ENCODE measurements at places on chromosomes 1 and 21.
A peak's percentile ranks its signal among the peaks of the same experiment; 100 is the strongest.

DNA sequence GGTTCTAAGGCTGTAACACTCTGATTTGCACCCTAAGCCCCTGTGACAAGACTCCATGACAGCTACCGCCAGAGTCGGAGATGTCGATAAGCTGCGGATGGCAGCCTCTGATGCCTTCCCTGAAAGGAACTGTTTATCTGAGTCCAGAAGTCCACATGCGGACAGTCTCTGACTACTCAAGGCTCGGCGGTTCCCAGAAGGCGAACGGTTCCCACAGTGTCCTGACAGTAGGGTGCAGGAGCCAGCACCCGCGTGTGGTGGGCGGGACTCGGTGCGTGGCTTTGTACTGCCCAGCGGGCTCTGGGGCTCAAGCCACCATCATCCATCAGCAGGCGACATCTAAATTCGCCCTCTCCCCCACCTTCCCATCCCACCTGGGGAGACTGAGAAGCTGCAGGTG lies 30.7 kb downstream of the LRP8 start:
- no peak for DNase-seq

DNA sequence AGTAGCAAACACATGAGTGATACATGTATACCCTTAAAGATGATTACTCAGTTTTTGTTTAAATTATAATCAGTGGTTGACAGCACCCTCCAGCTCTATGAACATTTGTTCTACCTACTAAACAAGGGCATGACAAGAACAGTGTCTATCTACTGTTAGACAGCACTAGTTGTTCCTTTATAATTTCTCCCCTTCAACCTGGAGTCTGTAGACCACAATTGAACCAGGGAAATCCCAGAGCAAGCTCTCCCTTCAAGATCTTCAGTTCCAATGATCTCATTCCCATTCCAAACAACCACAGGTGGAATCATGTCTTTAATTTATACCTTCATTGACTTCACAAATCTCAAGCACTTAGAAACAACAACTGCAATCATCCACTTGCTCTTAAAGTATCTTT lies 216.1 kb downstream of the HHIPL2 start:
- DNase-seq, result no peak

DNA sequence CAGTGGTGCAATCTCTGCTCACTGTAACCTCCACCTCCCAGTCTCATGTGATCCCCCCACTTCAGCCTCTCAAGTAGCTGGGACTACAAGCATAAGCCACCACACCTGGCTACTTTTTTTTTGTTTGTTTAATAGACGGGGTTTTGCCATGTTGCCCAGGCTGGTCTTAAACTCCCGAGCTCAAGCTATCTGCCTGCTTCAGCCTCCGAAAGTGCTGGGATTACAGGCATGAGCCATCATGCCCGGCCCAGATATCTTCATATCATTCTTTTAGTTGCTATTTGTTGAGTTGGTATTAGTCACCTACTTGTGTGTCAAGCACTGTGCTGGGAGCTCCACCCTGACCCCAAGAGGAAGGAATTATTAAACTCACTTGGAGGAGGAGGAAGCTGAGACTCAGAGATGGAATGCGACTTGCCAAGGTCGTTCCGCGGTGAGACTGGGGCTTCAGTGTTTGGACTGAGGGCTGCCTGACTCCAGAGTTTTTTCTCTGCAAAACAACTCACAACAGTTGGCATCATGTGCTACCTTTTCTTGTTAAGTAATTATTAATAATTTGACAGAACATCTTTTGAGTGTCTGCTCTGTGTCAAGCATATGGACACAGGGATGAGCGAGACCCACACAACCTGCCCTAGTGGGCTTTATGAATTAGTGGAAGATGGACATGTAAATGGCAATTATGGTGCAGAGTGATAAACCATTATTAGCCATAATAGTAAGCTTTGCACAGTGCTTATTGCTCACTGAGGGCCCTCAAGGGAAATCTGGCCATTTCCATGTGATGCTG lies 132.0 kb downstream of the FOXD2 start:
- DNase-seq, result peak; percentile 45

- no peak for DNase-seq
Measured at GRCh38 chr1:103942029-103942428, 192.3 kb downstream of the AMY1C start.

- DNase-seq, result no peak
Measured at GRCh38 chr1:187409341-187409740, 580.6 kb downstream of the PLA2G4A start.

DNA sequence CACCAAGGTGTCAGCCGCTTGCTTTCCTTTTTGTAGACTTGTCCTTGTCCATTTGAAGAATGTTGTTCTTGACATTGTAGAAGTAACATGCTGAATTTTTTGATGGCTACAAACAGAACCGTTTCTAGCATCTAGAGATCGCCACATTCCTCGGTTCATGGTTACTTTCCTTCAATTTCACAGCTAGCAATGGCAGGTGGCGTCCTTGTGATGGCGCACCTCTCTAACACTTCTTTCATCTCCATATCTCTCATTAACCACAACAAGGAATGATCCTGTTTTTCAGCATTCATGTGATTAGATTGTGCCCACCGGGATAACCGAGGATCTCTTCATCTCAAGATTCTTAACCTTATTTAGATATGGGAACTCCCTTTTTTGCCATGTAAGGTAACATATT lies 2129.8 kb downstream of the NCAM2 start:
- DNase-seq, result no peak

GRCh38 chr1:204973449-204973848 lies 69.6 kb upstream of the CNTN2 start:
- DNase-seq, result no peak

- no peak for DNase-seq
Measured at GRCh38 chr1:198649968-198650338, 11.1 kb downstream of the PTPRC start.

DNA sequence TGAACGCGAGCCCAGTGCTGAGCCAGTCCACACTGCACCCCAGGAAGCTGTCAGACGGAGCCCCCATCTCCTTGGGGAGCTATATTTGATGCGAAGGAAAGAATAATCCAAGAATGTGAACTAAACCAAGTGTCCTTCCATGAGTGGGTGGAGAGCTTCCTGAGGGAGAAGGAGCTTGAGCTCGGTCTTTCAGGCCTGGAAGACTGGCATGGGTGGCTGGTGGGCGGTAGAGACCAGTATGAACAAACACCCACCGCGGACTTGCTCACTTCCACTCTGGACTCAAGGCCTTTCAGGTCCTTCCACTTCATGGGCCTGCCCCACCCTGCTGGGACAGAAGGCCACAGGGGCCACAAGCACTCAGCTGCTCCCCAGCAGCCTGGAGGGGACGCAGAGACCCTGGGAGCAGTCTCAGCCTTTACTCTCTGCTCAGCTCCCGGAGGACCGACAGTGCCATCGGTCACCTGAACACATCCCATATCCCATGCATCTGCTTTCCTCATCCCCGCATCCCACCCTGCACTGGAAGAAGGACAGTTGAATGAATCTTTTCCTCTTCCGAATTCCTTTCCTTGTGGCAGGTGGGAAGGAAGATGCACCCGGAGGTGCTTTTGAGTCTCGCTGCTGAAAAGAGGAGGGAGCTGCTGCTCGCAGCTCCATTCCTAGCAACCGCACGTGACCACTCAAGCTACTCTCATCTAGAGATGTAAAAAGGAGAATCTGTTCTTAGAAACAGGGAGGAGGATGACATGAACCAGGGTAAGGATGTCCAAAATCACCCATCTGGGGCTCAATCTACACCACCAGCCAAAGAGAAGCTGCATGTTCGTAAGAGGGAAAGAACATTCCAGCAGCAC lies 92.3 kb downstream of the PGBD5 start:
- DNase-seq, result no peak

DNA sequence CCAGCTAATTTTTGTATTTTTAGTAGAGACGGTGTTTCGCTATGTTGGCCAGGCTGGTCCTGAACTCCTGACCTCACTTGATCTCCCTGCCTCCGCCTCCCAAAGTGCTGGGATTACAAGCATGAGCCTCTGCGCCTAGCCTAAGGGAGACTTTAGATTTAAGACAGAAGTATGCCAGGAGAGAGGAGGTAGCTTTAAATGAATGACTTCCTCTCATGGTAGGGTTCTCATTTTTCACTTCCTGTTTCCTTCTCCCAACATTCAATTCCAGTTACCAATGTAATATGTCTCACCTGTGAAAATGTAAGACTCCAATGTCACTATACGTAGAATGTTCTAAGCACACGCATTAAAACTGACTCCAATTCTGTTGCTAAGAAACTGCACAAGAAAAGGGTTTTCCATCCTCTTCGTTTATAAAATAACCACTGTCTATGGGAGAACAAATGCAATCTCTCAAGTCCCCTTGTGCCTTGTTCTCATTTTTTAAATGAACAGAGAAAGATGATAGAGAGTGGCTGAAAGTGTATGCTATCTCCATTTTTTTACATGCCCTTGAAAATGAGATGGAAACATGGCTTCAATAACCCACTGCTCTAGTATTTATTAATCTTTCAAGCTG lies 140.0 kb downstream of the SLC45A1 start:
- no peak for DNase-seq

- no peak for DNase-seq
Measured at GRCh38 chr1:184110272-184111204, 59.0 kb downstream of the TSEN15 start.

- no peak for DNase-seq
Measured at GRCh38 chr1:55347866-55348265, 132.7 kb upstream of the USP24 start.

DNA sequence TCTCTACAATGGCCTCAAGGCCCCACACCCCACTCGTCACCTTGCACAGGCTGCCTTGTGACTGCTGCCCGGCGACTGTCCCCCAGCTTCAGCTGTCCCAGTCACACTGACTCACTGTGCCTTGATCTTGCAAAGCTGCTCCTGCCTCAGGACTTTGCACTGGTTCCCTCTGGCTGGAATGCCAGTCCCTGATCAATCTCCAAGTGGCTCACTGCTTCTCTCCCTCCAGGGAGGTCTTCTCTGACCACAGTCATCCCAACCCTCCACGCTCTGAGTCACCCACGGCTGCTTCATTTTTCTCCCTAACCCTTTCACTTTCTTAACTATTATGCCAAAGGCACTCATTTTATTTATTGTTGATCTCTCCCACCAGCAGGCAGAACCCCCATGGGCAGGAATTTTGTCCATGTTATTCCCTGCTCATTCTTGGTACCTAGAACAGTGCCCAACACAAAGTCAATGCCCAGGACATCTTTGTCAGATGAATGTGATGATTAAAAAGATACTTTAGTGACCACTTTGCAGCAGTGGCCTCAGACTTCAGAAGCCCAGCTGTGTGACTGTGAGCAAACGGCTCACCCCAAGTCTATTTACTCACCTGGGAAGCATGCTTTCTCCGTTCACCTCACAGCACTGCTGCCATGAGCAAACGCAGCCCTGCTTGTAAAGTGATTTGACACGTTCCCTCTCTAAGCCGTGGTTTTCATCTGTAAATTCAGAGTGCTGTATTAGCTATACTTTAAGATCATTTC lies 53.4 kb downstream of the ZBTB18 start:
- DNase-seq, result no peak

DNA sequence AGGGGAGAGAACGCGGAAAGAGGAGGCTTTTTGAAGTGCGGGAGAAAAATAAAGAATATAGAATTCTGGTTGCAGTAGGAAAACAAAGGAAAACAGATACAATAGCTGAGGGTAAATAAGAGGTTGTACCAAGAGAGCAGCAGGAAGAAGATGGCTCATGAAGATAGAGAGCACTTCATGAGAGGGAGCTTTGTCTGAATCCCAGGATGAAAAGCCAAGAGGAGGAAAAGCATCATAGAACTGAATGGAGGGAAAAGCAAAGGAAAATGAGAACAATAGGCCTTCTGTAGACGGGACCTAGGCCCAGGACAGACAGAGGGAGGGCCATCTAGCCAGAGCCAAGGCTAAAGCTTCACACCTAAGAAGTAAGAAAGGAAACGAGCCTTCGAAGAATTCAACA lies 49.5 kb downstream of the ATP6V1G3 start:
- no peak for DNase-seq

DNA sequence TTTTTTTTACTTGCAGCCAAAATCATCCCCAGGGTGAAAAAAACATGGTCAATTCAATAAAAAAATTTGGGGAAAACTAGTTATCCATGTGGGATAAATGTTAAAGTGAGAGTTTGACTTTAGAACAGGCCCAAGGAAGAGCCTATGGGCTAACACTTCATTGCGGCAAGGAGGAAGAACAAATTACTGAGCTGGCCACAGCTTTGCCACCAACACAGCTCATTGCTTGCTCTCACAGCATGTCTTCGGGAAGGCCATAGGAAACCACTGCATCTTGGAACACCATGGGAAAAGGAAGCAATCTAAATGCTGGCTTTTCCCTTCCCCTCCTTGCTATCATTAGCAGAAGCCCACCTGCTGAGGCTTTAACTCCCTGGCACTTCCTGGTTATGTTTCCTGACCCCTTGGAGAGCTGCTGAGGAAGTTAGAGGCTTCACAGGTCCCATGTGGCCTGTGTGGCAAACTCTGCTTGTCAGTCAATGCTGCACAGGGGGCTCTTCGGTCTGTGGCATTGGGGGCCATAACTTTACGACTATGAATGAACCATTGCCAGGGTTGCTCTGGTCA lies 86.0 kb downstream of the SLC25A24 start:
- no peak for DNase-seq

- no peak for DNase-seq
Measured at GRCh38 chr1:66443793-66444192, 90.2 kb upstream of the SGIP1 start.

DNA sequence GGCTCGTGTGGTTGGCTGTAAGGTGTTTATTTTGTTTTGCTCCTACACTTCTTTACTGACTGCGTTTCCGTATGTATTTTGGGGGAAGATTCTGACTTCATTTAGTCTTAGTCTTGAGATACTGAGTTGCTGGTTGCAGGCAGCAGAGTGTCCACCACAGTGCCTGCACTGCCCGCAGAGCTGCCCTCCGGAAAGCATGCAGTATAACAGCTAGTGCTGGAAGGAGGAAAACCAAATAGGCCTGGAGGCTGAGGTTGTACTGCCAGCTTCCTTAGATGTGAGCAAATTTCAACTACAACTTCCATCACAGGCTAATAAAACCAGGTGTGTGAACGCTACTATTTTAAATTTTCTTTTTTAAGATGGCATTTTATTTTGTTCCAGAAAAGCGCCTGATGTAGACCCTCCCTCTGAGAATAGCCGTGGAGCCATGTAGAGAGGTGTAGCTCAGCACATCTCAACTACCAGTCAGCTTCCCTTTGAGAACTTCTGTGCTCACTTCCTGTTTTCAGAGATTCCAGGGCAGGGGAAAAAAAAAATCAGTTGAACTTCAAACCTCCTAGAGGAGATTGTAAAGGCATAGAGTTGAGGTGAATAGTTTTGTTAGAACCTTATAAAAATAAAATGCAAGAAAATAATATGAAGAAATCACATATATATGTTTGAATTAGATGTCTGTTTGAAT lies 17.6 kb downstream of the LMO4 start:
- DNase-seq, result no peak

Measured in left cardiac atrium (tissue), 4 donors.